ENCODE measurements at places on chromosomes 3 and 15.

DNA sequence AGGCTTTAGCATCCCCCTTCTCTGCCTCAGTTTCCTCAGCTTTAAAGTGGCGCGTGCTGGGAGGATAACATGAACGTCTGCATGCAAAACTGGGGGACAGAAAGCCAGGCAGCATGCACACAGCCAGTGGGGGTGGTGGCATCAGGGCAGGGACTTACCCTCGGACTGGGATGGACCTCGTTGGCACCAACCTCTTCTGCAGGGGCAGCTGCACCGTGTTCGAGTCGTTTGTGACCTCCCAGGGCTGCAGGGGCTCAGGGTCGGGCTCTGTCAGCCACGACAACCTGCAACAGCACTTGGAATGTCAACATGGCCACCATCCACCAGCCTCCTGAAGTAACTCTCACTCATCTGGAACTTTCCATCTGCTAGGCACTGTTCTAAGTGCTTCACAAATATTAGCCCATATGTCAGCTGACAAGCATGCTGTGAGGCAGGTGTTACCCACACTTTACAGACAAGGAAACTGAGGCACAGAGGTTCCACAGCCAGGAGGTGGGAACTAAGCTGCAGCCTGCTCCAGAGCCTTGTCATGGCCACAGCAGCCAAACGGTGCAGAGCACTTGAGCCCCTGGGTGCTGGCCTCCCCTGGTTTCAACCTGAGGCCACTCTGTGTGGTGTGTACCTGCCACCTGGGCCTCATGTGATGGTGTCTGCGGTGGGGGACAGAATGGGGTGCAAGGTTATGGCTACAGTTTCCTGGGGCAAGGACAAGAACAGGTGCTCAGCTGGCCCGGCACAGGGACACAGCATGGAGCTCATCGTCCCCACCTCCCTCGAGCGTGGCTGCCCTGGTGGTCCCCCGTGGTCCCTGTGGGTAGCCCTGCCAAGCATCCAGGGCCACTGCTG, 6.7 kb downstream of the C3orf22 start:
- no peak for DNase-seq

GRCh38 chr15:47726399-47726823, 9.1 kb downstream of the SEMA6D start:
- no peak for DNase-seq

DNA sequence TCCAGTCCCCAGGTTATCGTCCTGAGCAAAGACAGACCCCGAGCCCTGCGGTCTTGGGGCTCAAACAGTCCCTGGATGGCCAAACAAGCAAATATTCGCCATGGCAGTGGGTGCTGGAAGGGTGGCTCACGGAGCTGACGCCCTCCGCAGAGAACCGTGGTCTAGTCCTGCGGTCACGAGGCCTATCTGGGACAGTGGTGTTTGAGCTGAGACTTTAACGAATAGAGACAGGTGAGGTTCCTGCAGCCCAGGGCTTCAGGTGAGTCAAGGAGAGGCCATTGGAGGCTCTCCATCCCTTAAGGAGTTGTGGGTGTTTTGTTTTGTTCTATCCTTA, 399 bp upstream of the SUCLG2 start:
- no peak for DNase-seq

DNA sequence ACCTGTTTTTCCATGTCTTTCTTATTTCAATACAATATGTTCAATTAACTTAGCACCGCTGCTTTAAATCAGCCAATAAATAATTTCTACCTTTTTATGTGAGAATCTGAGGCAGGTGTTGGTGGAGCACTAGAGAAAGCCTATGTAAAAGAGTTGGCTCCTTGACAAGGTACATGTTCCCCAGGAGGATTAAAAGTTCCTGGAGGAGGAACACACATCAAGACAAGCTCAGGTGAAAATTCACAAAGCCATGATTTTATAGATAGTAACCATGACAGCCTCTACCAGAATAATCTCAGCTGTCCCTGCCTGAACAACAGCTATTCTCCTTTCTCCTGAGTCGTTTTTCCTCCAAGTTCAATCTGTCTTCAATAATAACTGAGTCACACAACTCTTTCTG, 3.4 kb upstream of the ZBED2 start:
- DNase-seq = no peak

DNA sequence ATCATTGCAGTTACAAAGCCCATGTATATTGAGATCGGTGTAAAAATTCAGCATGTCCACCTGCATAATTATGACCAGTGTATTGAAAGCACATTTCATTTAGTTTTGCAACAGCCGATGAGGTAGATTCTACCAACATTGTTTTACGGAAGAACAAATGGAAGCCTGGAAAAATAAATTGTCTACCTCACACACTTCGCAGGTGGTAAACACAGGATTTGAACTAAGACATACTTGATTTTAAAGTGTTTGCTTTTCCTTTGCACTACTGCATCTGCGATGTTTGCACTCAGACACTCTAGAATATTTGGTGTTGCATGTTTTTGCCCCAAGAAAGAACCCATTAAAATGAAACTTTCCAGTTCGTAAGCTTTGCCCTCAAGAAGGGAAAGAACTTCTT, 148.4 kb downstream of the PGPEP1L start:
- DNase-seq = no peak

GRCh38 chr3:151446002-151446340, 14.9 kb downstream of the IGSF10 start:
- DNase-seq = no peak

DNA sequence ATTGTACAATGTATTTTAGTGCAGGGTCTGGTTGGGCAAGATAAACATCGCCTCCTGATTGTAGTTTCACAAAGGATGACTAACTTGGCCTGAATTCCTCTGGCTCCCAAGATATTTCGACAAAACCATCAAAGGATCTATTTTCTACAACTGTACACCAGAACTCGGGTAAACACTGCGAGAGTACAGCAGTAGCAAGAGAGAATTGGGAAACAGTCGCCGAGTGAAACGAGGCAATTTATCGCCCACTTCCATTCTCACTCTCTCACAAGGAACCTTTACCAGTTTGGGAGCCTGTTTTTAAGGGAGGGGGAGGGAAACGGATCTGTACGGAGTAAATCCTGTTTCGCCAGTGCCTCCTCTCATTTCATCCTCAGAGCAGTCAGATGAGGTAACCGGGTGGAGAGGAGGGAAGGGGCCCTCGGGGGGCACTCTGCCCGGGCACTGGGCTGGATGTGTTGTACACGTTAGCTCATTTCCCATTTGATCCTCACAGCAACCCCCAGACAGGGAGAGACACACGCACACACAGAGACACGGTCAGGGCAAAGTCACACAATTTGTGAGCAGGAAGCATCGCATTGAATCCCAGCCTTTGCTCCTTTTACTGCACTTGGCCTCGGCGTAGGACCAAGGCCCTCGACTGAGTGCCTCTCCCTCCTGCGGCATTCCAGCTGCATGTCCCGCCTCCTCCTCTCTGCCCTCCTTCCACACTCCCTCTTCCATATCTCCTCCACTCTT, 120.1 kb downstream of the LIPC start:
- peak; percentile 86 for DNase-seq

- DNase-seq = no peak
These were observed 141.9 kb upstream of the PLSCR5 start for GRCh38 chr3:146747051-146747450.

DNA sequence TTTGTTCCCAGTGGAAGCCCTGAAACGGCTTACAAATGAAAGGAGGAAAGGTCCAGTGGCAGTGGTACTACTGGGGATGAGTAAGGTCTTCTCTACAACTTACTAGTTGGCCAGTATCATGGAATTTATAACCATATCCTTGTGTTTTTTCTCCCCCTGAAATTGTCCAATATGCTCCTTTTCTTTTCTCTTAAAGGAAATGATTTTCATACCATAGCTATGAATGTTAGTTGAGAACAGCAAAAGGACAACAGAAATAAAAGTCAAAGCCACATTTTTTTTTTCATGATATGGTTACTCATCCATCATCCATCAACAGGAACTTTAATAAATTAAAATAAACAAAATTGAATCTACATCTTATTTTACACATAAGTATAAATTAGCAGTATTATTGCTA, 450.4 kb downstream of the MFSD1 start:
- DNase-seq = peak; percentile 53

DNA sequence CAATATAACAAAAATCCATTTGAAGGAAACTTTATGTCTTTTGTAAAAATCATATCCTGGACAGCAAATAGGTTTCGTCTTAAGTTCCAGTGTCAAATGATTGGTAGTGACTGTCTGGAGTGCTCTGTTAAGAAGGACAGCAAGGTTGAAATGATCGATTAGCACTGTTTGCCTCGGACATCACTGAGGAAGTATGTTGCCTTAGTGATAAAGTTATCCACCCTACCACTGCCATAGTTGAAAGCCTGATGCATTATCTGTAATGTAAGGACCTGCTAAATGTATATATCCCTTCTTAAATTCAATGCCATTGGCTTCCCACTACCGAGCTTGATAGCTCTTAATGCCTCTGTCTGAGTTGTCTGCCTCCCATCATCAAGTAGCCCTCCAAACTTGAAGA, 70.0 kb downstream of the CFAP20DC start:
- DNase-seq = no peak

- DNase-seq = no peak
These were observed 182.7 kb downstream of the MEIS2 start for GRCh38 chr15:36917411-36918267.

- peak; percentile 56 for DNase-seq
These were observed 20.5 kb downstream of the BOC start for GRCh38 chr3:113231827-113232253.

- DNase-seq = no peak
These were observed 34.0 kb downstream of the ZNF106 start for GRCh38 chr15:42456971-42457370.

GRCh38 chr3:174777813-174778212, 81.3 kb upstream of the NAALADL2 start:
- DNase-seq = no peak

DNA sequence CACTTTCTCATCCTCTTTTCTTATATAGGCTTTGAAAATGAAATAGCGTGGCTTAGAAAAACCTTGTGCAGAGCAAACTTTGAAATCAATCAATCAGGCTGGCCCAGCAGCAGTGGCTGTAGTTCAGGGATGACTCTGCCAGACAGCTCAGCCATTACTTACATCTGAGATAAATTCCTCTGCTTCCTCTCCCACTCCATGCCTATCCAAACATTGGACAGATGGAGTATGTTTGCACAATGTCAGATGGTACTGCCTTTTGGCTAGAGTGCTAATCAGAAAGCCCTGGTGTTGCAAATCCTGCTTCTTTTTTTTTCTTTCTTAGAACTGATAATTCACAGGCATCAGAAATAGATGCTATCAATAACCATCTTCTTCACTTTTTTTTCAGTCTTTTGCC, 1065.1 kb downstream of the AGBL1 start:
- DNase-seq = no peak

GRCh38 chr3:120059081-120059864, 35.0 kb downstream of the GSK3B start:
- DNase-seq = no peak

DNA sequence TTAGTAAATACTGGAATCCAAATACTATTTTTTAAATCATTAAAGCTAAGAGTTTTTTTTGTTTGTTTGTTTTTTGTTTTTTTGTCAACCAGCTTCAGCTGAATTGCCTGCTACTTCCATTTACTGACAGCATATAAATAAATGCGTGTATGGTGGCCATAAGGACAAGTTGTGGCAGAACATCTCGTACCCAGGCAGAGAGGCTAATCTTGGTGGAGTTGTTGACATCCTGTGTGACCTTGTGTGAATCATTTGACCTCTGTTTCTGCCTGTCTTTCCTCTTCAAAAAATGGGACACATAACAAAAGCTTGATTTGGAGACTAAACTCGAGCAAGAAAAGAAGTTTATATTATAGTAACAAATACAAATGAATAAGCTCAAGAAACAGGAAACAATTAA, 734.2 kb downstream of the MCTP2 start:
- DNase-seq = no peak

DNA sequence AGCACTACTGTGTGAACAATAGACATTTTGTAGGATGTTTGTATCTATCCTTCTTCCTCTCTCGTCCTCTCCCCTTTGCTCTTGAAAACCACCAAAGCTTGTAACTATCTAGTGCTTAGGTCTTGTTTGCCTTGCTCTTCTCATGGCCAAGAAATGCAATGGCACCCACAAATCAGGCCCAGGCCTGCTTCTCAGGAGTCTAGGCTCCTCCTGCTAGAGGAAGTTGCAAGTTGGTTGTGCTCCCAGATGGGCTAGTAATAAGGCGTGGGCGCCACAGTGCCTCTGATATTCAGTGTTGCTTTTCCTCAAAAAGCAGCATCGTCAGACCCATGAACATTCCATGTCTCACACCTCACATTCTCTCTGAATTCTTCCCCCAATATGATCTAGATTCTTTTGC, 28.7 kb downstream of the ZNF385D start:
- DNase-seq = no peak

DNA sequence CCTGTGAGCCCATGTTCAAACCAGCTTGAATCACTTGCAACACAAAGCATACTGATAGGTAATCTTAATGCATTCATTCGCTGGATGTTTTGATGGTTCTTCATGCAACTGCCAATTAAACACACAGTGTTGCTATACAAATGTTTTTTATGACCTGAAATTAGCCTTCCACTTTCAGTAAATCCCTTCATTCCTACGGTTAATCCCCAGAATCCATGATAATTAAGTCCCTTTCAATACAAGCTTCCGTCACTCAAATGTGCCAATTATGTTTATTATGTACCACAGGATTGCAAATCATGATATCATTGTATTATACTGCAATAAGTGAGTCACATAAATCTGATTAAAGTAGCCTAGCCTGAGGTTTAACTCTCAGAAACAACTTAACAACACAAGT, 14.5 kb upstream of the LYZL4 start:
- no peak for DNase-seq

DNA sequence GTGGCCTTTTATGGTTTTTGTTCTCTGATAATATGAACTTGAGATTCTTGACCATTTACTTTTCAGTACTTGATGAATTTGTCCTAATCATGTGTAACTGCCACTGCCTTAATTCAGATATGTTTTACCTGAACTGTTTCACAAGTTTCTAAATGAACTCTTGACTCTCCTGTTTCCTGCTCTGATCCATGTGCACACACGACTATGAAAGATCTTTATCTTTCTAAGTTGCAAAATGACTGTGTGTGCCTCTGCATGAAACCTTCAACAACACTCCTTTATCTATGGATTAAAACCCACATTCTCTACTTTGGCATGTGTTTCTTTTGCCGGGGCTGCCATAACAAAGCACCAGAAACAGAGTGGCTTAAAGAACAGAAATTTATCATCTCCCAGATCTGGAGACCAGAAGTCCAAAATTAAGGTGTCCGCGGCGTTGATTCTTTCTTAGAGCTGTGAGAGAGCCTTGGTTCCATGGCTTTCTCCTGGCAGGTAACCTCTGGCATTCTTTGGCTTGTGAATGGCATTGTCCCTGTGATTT, 275.0 kb downstream of the ADAMTSL3 start:
- DNase-seq = no peak

DNA sequence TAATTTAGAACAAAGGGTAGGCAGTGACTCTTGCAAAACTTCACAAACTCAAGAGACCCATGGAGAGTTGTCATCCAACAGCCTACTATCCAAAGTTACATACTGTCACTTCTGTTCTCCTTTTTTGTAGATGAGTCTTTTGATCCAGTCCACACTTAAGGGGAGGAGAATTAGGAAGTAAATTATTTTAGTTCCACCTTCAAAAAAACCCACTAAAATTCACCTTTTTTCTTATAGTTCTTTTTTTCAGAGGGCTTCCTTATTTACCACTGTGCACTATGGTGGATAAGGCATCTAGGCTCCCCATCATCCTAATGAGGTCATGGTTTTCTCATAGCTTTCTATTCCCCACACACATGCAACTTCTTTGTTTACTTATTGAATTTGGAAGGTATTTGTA, 8.6 kb upstream of the TCAIM start:
- no peak for DNase-seq

- peak; percentile 74 for DNase-seq
These were observed 10.6 kb downstream of the WNT5A start for GRCh38 chr3:55476515-55476914.
